ENCODE measurements at places on chromosomes 3 and 15.

- DNase-seq = no peak
Observed at GRCh38 chr3:162743091-162743490, 1246.5 kb downstream of the OTOL1 start.

DNA sequence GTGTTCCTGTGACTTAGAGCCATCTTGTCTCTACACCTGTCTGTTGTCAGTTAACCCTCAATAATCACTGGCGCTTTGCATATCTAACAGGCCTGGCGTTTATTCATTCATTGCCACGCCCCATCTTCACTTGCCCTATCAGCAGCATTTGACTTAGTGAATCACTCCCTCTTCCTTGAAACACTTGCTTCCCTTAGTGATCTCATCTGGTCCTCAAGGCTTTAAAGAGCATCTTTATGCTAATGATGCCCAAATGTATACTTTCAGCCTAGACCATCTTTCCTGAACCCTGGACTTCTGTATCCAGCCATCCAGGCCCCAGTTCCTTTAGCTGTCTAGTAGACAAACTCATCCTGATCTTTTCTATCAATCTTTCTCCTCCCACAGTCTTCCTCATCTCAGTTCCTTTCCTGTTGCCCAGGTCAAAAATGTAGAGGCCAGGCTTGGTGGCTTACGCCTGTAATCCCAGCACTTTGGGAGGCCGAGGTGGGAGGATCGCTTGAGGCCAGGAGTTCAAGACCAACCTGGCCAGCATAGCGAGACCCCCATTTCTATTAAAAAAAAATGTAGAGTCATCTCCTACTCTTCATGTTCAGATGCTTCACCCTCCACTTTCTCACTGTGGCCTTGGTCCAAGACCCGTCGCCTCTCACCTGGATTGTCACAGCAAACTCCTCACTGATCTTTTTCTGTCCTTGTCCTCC, 1.4 kb upstream of the IGDCC4 start:
- DNase-seq = no peak

GRCh38 chr3:170149016-170149415, 32.5 kb downstream of the PHC3 start:
- no peak for DNase-seq

- no peak for DNase-seq
Observed at GRCh38 chr15:86894269-86894668, 814.6 kb downstream of the AGBL1 start.

- no peak for DNase-seq
Observed at GRCh38 chr3:106033654-106034053, 164.8 kb upstream of the CBLB start.

- DNase-seq = no peak
Observed at GRCh38 chr3:190366133-190366532, 21.8 kb upstream of the CLDN16 start.

DNA sequence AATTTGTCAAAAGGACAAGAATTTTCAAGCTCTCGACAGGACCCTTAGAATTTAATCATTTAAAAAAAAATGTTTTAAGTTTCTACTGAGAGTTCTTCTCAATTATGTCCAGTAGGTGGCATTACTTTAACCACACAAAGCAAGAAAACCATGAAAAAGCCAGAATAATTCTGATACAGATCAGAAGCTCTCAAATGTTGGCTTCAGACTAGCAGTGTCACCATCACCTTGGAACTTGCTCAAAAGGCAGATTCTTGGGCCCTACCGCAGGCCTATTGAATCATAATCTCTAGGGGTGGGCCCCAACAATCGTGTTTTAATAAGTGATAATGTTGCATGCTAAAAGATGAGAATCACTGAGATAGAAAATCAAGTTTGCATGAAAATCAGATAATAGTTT, 99.5 kb upstream of the KCNMB2 start:
- no peak for DNase-seq

GRCh38 chr3:107756649-107757048, 233.9 kb downstream of the BBX start:
- no peak for DNase-seq

All from brain pericyte (primary cell).